GM19239 (cell line): ENCODE measurements at places on chromosomes 16 and 17.
A peak's percentile ranks its signal among the peaks of the same experiment; 100 is the strongest.

DNA sequence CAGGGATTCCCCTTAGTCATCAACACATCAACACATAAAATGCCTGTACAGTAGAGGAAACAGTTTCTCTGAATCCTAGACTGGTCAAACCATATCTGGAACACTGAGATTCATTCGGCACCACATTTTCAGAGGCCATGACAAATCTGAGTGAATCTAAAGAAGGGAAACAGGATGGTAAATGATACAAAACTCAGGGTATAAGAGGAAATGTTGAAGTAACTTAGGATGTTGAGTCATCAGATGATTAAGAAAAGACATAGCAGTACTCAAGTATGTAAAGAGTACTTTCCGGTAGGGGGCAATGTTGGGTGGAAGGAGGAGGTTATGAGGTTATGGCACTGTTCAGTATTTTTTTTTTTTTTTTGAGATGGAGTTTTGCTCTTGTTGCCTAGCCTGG is 358.5 kb upstream of the PMFBP1 start:
- DNase-seq: no peak

DNA sequence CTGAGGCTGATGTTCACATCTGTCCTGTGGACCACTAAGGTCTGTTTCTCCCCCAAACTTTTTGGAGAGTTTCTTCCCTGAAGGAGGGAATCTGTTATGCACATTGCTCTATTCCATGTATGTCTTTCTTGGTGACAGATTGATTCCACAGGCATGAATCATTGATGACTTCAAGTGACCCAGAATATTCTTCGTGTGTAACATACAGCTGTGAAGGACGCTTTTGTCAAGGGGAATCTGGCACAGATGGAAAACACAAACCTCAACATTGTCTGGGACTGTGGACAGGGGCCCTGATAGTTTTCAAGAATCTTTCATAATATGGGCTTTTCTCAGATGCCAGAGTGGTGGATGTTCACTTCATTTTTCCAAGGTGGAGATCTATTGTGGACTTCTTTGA is 223.1 kb upstream of the MAF start:
- DNase-seq: no peak

- DNase-seq: no peak
Observed at GRCh38 chr17:2852729-2853282, 56.6 kb downstream of the RAP1GAP2 start.

- no peak for DNase-seq
Observed at GRCh38 chr16:88539261-88539651, 30.9 kb upstream of the ZC3H18 start.

DNA sequence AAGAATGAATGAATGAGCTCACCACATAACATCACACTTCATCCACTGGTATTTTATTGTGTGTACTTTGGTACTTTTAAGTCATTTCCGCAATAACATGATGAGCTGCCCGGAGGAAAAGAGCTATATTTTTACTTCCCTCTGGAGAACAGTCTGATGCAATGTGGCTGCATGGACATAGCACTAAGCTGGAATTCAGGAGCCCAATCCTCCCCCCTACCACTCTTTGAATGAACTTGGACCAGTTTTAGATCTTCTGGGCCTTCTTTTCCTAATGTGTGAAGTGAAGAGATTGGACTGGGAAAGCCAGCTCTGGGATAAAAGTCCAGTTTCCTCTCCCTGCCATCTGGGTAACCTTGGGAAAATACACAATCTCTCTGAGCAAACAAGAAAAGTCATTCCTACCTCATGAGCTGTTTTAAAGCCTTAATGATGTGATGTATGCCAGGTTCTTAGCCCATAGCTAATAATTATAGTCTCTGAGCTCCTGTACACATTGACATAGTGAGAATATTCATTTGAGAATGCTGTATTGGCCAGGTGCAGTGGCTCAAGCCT is 79.3 kb downstream of the ABCC12 start:
- no peak for DNase-seq

- DNase-seq: peak; percentile 68
Observed at GRCh38 chr17:82031303-82031884, at the start of gene RAC3. Gene RAC3 (plus strand): TSS chr17:82031678. CDS start chr17:82031762, 84 bp downstream.

DNA sequence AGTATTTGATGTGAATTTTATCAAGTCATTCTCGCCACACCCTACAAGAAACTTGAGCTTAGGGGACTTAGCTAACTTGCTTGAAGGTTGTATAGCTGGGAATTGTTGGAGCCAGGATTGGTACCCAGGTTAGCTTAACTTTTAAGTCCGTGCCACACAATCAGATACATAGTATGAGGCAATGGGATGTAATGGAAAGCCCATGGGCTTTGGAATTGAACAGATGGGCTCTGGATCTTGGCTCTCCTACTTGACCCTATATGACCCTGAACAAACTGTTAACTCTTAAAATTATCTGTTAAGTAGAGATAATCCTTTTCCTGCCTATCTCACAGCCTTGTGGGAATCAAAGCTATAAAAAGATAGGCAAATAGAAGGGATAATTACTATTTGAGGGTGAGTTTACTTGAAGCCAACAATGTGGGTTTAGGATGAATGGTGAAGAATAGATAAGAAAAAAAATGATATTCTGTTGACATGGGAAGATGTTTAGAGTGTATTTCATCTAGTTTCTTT is 51.9 kb upstream of the CACNG3 start:
- DNase-seq: no peak

- no peak for DNase-seq
Observed at GRCh38 chr16:56632156-56632847, at the start of gene MT1M. Gene MT1M (plus strand): TSS chr16:56632659. CDS start chr16:56632732, 73 bp downstream.

DNA sequence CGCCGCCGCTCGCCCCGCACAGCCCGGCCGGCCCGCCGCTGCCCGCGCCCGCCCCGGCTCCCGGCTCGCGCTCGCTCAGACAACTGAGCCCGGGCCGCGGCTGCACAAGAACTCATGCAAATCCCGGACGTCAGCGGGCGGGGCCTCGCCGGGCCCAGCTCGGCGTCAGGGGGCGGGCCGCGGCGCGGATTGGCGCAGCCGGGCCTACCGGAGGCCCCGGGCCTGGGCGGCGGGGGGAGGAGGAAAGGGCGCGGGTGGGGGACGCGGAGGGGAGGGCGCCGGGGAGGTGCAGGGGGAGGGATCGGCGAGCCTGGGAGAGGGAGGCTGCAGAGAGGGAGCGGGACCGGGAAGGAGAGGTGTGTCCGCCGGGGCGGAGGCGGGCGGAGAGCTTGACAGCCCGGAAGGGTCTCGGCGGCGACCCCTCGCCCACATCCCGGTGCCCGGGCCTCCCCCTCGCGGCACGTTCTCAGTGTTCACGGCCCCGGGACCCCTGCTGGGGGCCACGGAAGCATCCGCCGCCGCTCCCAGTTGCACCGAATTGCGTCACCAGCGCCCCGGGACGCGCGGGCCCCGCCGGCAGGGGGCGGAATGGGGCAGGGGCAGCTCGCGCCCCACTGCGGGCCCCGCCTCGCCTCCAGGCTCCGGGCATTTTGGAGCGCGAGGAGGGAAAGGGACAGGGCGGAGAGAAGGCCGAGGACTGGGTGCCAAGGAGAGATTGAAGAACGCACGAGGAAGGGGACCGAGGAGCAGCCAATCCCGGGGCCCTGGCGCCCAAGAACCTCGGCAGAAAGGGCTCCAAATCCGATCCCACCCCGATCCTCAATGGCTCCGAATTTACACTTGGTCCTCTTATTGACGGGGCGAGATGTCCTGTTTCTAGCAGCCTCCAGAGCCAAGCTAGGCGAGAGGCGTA is at the start of gene CBX4:
Gene CBX4, minus strand, starts transcription at position 85 of the 913 bp plus-strand sequence. CDS start 189 bp downstream, outside the sequence.
- DNase-seq: peak; percentile 96

DNA sequence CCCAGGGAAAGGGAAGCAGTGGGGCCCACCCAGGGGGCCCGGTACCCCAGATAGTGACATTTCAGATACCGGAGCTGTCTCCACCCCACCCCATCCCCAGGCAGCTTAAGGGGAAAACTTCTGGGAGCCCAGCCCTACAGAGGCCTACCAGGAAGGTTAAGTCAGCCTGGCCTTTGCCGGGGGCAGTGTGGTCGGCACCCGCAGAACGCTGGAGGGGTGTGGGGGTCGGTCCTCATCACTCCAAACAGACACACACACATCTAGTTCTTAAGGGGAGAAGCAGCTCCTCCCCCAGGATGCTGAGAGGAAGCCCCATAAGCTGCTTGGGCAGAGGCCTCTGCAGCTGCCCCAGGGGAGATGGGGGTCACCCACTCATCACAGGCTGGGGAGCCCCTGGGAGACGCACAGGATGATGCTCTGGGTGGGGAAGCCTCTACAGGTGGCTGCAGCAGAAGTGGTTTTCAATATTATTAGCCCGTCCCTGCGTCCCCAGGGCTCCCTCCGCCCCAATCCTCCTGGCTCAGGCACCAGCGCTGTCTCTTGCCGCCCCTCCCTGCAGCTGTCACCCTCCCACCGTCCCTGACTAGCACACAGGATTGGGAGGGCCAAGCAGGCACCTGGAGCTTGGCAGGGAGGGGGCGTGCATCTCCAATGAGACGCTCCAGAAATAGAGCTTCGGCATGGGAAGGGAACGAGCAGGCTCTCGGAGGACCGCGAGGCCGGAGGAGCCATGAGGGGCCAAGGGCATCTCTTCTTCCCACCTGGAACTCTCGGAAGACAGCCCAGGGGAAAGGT is 1.4 kb upstream of the ABR start:
- DNase-seq: peak; percentile 52

- DNase-seq: no peak
Observed at GRCh38 chr17:2406271-2406902, 5.5 kb upstream of the MNT start.

GRCh38 chr17:11490171-11490755 is 108.0 kb upstream of the DNAH9 start:
- DNase-seq: no peak

GRCh38 chr16:27600381-27600780 is 50.4 kb downstream of the KATNIP start:
- DNase-seq: no peak

- DNase-seq: no peak
Observed at GRCh38 chr16:47461598-47462266, 601 bp downstream of the PHKB start.

DNA sequence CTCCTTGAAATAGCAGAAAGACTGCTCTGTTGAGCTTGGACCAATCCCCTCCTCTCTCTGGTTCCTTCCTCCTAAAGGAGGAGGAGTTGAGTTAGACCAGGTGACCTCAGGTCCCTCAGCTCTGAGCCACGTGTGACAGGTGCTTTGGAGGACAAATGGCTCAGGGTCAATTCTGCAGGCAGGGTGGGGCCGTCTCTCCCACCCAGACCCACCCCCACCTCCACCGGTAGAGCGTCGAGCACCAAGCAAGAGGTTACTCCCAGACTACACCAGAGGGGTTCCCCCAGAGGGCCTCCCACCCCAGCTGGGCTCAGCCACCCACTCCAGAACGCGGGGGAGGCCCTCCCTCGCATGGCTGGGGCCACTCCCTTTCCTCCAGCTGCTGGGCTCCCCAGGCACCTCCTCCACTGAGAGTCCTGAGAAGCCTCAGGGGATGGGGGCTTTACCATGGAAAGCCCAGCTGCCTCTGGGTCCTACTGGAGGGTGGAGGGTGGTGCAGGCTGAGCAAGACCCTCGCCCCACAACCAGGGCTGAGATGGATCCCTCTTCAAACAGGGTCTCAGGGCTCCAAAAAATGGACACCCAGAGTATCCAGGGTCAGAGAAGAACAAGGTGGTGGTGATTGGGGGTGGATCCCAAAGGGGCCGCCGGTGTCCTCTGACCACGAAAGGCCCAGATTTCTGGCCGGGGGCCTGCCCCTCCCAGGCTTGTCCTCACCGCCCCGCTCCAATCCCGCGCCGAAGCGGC is 7.6 kb downstream of the MYO1C start:
- peak; percentile 77 for DNase-seq

- DNase-seq: no peak
Observed at GRCh38 chr16:56057151-56057550, 134.1 kb upstream of the GNAO1 start.

- no peak for DNase-seq
Observed at GRCh38 chr17:80328634-80329380, 68.2 kb downstream of the RNF213 start.

- no peak for DNase-seq
Observed at GRCh38 chr17:7560172-7561027, 1.3 kb upstream of the SENP3 start.

DNA sequence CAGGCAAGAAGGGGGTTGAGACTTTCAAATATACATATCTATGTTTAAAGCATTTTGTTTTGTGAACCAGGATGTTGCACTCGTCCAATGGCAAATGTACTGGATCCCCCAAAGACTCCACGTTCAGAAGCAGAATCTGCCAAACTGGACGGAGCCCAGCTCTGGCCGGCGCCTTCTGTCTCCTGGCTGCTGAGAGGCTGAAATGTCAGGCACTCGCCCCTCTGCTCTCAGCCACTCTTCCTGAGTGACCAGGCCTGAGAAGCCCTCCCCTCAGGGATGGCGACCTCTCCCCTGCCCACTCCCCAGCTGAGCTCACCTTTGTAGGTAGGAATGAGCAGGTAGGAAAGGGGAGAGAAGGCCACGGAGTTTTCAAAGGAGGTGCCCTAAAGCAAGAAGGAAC is 187.5 kb upstream of the FOXF1 start:
- DNase-seq: no peak

DNA sequence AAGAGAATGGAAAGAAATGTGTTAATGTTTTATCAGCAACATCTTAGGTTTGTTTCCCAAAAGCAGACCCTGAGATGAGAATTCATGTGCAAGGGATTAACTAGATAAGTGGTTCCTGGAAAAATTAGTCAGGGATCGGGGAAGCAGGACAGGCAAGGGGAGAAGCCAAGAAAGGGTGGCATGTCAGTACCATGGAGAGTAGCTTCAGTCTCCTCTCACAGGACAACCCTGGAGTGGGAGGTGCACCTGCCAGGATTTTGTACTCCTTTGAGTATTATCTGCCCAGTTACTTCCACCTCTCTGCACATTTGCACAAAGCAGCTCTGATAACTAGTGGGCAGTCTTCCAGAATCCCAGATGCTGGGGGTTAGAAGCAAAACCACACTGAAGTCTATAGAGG is 117.0 kb downstream of the RGS9 start:
- no peak for DNase-seq

DNA sequence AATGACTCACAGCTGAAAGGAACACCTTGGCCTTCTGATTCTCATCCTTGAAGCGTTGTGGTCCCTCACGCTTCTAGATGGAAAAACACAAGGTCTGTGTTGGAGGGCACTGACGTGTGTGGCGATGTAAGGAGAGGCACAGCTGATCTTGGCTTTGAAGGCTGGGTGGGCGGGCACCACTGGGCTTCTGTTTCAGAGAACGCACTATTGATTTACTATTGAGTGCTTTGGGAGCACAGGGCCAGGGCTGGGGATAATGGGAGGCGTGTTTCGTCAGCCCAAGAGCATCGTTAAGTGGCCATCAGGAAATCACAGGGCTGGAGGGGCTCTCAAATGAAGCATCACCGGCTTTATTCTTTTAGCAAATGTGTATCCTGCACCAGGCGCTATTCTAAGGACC is 70.7 kb downstream of the CMIP start:
- no peak for DNase-seq

- DNase-seq: no peak
Observed at GRCh38 chr17:51135956-51136355, 15.3 kb upstream of the SPAG9 start.

- no peak for DNase-seq
Observed at GRCh38 chr17:68509141-68510057, 2.8 kb upstream of the PRKAR1A start.
